Activated CD8-positive, alpha-beta memory T cell treated with anti-CD3 and anti-CD28 coated beads, Interleukin-2, amount 10 ng/mL, durations not matched to agents 7 days and 5 days (primary cell): ENCODE measurements at places on chromosomes 2 and 18. TPM values are rescaled to one million over a fixed set of nuclear protein-coding genes. Genes with fewer than 3 reads are reported as not detected.
A peak's percentile ranks its signal among the peaks of the same experiment; 100 is the strongest.

GLI2 gene
- total RNA-seq, result 1.3 TPM

GKN2 gene
- not detected for total RNA-seq

SRSF7 gene
- 362 TPM for total RNA-seq

NLRC4 gene
- total RNA-seq, result not detected

TSGA10 gene
- 7.2 TPM for total RNA-seq

HOXD8 gene
- not detected for total RNA-seq

EVX2 gene
- not detected for total RNA-seq

NYAP2 gene
- total RNA-seq, result not detected

INO80C gene
- total RNA-seq, result 18.5 TPM

ABCG5 gene
- total RNA-seq, result not detected

PIKFYVE gene
- 32.6 TPM for total RNA-seq

CNDP1 gene
- not detected for total RNA-seq

- DNase-seq, result no peak
Measured at GRCh38 chr2:95392730-95393455, 9.6 kb upstream of the FAHD2A start.

GRCh38 chr2:54836477-54836876 is 113.0 kb downstream of the EML6 start:
- DNase-seq, result no peak

DNA sequence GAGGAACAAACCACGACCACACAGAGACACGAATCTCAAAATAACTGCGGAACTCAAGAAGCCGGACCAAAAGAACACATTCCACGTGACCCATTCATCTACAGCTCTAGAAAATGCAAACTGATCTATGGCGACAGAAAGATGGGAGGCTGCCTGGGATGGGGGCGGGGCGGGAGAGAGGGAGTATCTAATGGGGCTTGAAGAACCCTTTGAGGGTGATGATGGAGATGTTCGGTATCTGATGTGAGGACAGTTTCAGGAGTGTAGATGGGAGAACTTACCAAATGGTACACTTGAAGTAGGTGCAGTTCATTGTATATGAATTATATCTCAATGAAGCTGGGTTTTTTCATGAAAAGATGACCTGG is 34.6 kb upstream of the KLF11 start:
- no peak for DNase-seq

DNA sequence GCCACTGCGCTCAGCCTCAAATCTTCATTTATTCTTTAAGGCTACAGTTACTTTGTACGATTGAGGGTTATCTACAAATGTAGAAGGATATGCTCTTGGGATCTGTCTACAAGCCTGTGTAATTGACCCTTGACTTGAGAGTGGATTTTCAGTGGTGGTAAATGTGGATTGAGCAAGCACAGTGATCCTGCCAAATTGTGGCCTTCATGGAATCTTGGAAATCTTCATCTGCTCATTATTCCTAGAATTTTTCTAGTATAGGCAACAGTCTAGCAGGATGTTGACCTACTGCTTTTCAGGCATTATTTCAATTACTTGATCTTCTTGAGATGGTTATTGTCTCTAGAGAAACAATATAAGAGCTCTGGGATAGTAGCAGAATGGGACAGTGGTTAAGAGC is 226.1 kb upstream of the REV1 start:
- DNase-seq, result no peak

DNA sequence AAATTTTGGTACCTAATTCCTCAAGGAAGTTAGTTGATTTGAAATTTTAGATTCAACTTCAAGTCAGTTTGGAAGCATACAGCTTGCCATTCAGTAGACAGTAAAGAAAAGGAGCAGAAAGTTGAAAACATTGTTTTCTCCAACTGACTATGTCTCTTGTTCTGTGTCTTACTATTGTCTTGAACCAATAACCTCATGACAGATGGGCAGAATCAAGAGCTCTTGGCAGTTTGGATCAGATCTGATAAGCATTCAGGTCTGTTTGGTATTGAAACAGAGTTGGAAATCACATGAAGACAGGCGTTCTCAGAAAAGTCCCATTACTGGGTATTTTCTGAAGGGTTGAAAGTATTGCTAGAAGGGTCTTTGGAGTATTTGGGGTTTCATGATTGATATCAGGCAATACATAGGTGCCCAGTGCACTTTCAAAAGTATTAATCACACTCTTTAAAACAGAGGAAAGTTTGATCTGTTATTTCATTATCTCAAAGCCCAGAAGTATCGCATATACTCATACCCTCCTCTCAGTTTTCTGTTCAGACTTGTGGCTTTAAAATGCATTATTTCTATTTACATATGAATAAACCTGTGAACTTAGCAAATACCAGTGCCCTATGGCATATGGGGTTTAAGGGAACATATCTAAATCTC is 428.4 kb upstream of the ZEB2 start:
- DNase-seq, result no peak

DNA sequence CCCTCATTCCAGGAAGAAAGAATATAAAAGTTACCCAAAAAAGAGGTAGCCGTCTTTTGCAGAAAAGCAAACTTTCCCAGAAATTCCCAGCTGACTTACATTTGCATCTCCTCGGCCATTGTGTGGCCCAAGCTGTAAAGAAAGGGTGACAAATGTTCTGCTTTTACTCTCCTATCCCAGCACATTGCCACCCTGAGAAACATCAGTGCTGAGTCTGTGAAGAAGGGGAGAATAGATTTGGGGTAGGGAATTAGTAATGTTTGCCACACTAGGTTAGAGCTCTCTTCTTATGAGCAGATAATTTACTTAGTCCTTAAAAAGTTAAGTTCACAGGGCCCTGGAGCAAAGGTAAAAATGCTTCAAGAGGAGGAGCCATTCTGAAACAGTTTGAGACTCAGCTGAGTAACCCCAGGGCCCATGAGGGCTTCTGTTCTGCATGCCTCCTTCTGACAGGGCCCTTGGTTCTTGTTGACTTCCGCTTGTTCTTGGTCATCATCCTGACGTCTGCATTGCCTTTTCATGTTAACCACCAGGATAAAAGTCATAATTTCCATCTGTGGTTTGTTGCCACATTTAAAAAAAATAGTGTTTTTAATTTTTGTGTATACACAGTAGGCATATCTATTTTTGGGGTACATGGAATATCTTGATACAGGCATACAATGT is 550.7 kb downstream of the RNF144A start:
- peak; percentile 82 for DNase-seq

GRCh38 chr2:29000481-29000880 is 19.4 kb downstream of the TOGARAM2 start:
- DNase-seq, result peak; percentile 74

DNA sequence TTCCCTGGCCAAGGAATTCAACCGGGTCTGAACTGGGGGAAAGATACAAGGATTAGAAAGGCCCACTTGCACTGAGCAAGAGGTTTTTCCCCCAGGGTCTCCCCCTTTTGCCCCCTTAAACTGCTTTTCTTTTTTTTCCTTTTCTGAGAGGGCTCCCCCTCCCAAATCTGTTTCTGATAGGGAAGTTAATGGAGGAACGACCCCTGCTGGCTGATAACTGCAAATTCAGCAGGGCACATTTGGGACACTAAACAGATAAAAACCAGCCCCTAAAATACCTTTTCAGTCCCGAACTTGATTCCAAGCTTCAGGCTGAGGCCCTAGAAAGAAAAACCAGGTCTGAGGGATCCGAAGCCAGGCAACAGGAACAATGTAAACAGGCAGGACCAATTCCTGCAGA is 1012.4 kb upstream of the CRIM1 start:
- no peak for DNase-seq

DNA sequence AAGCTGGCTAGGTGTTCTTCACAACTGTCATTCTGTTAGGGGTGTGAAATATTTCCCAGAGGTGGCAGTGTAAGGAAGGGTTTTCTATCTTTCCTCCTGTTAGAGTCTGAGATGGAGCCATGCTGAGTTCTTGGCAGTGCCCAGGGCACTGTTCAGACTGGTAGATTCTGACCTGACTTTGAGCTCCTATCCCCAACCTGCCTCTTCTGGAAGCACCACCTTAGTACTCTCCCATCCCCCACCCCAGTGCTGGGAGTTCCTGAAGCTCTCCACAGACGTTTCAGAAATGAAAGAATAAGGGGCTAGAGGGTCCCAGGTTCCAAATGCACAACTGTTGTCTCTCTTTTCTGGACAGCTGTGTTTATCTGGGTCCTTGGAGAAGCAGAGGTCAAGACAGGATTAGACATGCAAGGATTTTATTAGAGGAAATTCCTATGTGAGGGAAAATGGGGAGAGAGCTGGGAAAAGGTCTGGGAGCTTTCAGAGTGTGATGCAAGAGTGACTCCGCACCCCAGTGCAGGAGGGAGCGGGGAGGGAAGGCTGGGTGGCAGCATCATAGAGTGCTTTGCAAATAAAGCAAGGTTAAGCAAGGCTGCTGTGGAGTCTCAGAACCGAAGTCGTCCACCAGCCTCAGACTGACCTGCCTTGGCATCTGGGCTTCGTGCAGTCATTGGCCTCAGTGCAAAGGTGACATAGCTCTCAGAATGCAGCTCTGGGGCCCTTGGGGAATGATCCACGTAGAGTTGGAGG is 75.5 kb downstream of the SLC4A3 start:
- DNase-seq, result no peak

- no peak for DNase-seq
Measured at GRCh38 chr2:64024259-64024949, 5.2 kb upstream of the VPS54 start.

DNA sequence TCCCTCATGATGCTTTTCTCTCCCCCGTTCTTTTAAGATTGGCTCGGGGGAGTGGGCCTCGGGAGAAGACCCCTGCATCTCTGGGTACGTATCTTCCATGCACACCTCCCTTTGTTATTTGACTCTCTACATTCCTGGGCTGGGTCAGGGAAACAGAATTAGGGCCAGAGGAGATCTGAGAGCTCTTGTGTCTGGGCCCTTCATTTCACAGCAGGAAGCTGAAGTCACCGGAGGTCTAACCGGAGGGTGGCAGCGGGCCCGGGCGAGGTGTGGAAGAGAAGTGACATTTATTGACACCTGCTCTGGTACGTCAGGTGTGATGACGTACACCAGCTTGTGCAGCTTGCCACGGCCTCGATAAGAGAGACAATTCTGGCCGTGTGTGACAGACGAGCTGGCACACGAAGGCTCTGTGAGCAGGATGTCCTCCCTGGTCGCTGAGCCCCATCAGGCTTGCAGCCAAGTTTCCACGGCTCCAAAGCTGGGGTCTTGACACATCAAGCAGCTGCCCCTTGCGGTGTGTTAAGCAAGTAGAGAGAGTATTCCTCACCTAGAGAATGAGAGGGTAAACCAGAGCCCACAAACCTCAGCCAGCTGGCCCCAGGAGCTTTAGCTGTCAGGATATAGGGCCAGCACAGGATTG is 30.4 kb downstream of the TOGARAM2 start:
- peak; percentile 90 for DNase-seq

DNA sequence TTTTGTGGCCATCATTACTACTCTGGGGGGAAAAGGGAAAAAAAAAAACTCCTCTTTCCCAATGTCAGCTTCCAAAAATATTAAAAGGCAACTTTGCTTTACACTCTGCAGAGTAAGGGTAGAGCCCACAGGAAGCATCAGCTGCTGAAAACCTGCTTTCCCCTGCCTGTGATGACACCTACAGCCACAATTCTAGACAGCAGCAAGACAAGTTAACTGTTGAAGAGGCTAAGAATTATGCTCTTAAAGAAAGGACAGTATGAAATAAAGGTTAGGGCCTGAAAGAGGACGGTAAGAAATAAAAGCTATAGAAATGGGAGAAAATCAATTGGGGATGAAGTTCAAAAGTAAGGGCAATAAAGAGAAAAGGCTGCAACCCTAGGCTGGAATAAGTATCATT is 3.0 kb downstream of the PDE11A start:
- DNase-seq, result no peak

DNA sequence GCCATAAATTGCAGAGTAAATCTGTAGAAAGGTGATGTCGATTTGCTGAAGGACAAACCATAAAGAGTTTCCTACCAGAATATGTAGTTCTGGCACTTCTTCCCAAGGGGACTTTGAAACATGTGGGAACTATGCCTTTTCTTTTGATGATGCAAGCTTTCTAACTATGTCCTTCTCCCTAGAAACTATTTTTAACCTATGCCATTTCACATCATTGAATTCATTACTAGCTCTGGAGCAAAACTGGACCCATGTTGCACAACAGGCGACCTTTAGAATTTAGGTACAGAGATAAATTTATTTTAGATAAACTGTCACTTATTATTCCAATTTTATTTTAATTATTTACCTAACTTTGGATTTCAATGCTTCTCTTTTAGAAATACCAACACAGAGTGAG is 186.5 kb downstream of the CCDC102B start:
- no peak for DNase-seq

DNA sequence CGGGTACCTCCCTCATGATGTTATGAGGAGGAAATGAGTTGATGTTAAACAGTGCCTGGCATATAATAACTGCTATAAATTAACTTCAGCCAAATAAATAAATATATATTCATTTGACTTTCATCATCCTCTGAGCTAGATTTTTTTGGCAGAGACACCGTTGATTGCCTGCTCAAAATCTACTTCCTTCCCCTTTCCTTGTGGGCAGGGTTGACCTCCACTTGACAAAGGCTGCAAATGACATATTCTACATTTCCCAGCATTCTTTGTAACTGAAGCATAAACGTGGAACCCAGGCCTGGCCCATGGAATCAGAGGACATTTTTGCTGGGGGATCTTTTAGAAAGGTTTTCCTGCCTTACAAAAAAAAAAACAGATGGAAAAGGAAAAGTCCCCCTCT is 177.8 kb downstream of the TXNL1 start:
- DNase-seq, result no peak

GRCh38 chr2:199455545-199456382 is 2.0 kb downstream of the SATB2 start:
- no peak for DNase-seq

GRCh38 chr18:36613069-36613468 is 215.7 kb downstream of the TPGS2 start:
- DNase-seq, result no peak

GRCh38 chr2:36381993-36382392 is 26.4 kb downstream of the CRIM1 start:
- no peak for DNase-seq
